Stimulated activated CD4-positive, alpha-beta T cell treated with anti-CD3 and anti-CD28 coated beads, Interleukin-15, amount 100 ng/mL, for 48 hours (primary cell): ENCODE measurements at places on chromosomes 3 and 15.

DNA sequence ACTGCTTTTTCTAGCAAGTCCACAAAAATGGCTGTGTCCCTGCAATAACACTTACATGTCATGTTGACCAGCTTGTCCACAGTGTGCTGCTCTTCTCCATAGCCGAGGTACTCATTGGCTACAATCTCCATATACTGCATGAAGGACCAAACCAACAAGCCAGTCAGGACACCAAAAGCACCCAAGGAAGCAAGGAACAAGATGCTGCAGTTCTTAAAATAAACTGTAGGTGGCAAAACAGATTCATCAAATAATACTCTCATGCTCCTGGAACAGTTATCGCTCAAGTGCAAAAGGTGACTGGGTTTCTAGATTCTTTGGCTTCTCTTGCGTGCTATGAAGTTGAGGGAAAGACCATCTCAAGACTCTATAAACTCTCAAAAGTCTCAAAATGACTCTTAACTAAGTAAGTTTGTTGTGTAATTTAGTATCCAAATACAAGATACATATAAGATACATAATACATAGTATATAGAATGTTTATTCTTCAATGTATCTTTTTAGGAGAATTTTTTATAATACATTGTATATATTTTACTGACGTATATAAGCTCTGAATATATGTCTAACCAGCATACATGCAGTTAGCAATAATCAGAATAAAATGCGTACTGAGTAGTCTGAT, 57.0 kb downstream of the NEK10 start:
- no peak for DNase-seq

DNA sequence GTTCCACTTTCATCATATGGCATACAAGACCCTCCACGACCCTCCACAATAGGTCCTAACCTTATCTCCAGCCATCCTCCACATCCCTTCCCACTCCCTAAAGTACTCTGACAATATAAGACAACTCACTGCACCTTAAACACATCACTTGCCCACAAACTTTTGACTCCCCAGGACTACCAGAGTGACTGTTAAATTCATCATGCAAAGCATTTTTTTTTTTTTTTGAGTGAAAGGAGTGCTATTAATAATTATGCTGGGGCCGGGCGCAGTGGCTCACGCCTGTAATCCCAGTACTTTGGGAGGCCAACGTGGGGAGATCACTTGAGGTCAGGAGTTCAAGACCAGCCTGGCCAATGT, 55.8 kb downstream of the OSBPL10 start:
- DNase-seq: no peak

GRCh38 chr3:67617518-67617917, 36.9 kb downstream of the SUCLG2 start:
- DNase-seq: no peak

- DNase-seq: no peak
Measured at GRCh38 chr3:106824856-106825255, 552.4 kb upstream of the CCDC54 start.

GRCh38 chr3:152199102-152199840, 69.5 kb upstream of the MBNL1 start:
- DNase-seq: no peak

GRCh38 chr15:33132722-33133345, 61.7 kb downstream of the FMN1 start:
- no peak for DNase-seq

- DNase-seq: no peak
Measured at GRCh38 chr3:17195856-17196604, 311.3 kb downstream of the PLCL2 start.
